Stimulated activated CD4-positive, alpha-beta T cell treated with anti-CD3 and anti-CD28 coated beads, TNF-alpha, amount 100 ng/mL, for 48 hours (primary cell): ENCODE measurements at places on chromosomes 7 and 10.

DNA sequence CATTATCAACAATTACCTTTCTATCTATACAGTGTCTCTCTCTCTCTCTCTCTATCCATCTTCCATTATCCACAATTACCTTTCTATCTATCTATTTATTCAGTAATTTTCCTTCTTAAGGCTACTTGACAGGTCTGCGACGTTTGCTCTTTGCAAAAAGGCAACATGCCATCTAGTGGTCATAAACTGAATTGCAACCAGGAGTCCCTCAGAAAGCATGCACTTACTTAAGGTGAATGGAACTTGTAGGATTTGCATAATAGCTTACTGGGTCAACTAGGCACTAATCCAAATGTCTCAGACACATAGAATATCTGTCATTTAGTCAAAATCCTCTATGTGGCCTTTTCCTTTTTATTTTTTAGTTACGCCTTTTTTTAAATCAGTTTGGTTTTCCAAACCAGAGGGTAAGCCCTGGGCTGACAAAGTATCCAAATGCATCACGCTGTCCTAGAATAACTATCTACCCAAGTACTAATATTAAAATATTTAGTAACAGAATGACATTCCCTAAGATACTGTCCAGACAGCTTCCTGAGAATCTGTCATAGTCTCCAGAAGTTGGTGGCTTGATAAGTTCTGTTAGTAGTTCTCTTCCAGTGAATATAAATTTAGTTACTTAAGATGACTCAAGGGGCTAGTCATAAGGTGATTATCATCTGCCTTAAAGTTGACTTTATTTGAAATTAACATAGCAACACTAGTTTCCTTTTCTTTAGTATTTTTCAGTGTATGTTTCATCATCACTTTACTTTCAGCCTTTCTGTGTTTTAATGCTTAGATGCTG lies 208.3 kb downstream of the PPP1R3A start:
- no peak for DNase-seq

DNA sequence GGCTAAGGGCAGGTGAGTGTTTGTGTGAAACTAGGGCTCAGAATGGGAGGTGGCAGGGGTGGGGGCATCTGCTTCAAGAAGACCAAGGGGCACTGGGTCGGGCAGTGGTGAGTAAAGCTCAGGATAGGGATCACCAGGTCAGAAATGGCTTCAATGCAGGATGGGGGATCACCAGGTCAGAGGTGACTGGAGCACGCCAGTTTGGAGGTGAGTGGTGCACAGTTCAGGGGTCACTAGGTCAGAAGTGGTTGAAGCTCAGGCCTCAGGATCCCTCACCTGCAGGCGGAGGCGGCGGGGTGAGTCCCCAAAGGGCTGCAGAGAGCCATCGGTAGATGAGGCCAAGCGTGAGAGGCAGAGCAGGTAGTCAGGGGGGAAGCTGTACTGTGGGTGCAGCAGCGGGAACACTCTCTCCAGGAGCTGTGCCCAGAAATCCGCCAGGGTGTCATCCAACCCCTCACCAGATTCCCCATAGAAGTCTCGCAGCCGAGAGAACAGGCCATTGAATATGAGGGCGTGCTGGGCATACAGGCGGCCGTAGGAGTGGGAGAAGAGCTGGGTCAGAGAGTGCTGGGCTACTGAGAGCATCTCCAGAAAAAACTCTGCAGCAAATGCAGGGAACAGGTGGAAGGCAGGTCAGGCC lies 1.8 kb downstream of the GPC2 start:
- DNase-seq = no peak

- no peak for DNase-seq
These were observed 64.4 kb downstream of the STK17A start for GRCh38 chr7:43647339-43647672.

- DNase-seq = no peak
These were observed 64.9 kb downstream of the LCOR start for GRCh38 chr10:96896884-96897589.

DNA sequence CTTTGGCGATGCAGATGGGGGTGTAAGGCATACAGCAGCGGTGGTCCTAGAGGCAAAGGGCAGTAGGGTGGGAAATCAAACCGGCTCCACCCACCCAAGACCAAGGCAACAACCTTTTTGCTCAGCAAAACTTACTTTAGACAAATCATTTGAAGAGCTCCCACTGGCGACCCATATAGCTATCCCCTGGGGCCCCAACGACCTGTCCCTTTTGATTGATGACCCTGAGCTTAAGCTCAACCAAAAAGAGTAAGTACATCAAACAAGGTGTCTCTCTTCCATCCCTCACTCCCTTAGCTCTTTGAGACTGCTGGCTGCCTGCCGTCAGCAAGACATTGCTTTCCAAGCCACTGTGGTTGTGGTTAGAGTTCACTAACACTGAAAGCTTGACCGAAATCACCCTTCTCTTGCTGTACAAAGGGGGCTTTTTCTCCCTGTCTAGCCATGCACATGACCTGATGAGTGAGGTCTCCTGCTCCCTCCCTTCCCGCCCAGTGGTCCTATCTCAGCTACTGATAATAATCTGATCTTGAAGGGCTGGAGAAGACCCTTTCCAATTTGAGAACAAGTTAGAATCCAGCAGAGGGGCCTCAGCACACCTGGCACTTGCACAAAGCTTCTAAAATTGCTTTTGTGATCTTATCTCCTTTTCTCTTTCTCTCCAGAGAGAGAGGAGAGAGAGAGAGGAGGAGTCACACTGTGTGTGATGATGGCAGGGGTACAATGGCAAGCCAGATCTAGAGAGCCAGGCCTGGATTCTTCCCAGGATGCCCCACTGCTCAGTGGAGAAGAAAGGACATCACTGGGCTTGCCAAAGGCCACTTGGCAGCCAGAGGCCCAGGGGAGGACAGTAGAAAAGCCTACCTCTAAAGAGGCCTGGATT lies 42.2 kb downstream of the XPNPEP1 start:
- no peak for DNase-seq

DNA sequence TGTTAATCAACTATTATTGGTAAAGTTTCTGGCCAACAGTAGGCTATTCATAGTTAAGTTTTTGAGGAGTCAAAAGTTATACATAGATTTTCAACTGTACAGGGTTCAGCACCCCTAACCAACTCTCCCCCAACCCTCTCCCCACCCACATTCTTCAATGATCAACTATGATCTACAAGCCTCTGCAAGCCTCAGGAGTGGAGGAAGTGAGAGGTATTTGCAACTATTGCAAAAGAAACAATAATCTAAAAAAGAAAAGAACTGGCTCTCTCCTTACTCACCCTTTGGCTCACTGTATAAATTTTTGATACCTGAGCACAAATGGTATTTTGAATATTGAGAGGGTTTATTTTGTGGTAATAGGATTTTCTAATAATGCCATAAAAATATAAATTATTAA lies 179.8 kb downstream of the IPMK start:
- no peak for DNase-seq

DNA sequence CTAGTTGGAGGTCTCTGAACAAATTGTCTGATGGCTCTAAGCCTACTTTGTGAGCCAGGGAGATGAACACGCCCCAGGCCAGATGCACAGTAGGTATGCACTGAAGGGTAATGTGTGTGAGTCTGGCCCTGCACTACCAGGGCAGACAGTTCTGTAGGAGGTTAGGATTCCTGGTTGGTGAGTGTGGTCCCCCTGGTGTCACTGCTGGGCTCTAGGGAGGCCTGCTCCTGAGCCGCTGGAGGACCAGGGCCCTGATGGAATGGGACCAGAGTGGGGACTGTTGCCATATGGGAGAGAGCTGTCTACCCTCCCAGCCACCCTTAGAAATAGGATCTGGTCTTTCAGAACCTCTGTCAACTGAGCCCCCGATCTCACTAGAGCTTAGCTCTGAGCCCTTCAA lies 42.0 kb downstream of the CDH23 start:
- no peak for DNase-seq
